Activated T-cell treated with anti-CD3 and anti-CD28 coated beads, Interleukin-2, amount 50 U/mL, for 4 hours (primary cell): ENCODE measurements at places on chromosomes 12 and 14. TPM values are rescaled to one million over a fixed set of nuclear protein-coding genes. Genes with fewer than 3 reads are reported as not detected.

KLRB1 gene
- total RNA-seq, result 2.2 TPM

OVCH1 gene
- total RNA-seq, result not detected

KRT73 gene
- 0.23 TPM for total RNA-seq

ASPG gene
- not detected for total RNA-seq

PAX9 gene
- total RNA-seq, result 0.08 TPM

SLCO1B3 gene
- total RNA-seq, result not detected

MYH6 gene
- total RNA-seq, result not detected

TAS2R42 gene
- not detected for total RNA-seq

BCL2L14 gene
- 1.9 TPM for total RNA-seq

HOXC10 gene
- total RNA-seq, result not detected

METTL17 gene
- 105 TPM for total RNA-seq

AQP6 gene
- not detected for total RNA-seq

ARHGEF40 gene
- total RNA-seq, result 0.35 TPM

SLC17A8 gene
- not detected for total RNA-seq

FIGNL2 gene
- 0.54 TPM for total RNA-seq

SARNP gene
- total RNA-seq, result 65.8 TPM

CDKL1 gene
- total RNA-seq, result 4.7 TPM

STYK1 gene
- total RNA-seq, result 0.32 TPM

WNK1 gene
- total RNA-seq, result 213 TPM

AGAP2 gene
- 25.8 TPM for total RNA-seq

NELL2 gene
- 19.9 TPM for total RNA-seq

INSM2 gene
- total RNA-seq, result not detected

RNASE2 gene
- not detected for total RNA-seq

KCNA5 gene
- total RNA-seq, result not detected

PRPF40B gene
- total RNA-seq, result 8.0 TPM

LYZ gene
- total RNA-seq, result 1.4 TPM

LRRK2 gene
- total RNA-seq, result 0.21 TPM

LRP1-AS gene
- not detected for total RNA-seq

LMNTD1 gene
- total RNA-seq, result not detected

CLEC2A gene
- not detected for total RNA-seq

PLEKHG3 gene
- total RNA-seq, result 1.1 TPM

ATL1 gene
- total RNA-seq, result 0.43 TPM

TM7SF3 gene
- total RNA-seq, result 22.9 TPM

CFAP54 gene
- total RNA-seq, result 0.24 TPM

TBX5 gene
- total RNA-seq, result not detected

CLEC1B gene
- total RNA-seq, result not detected

IKZF4 gene
- 10.5 TPM for total RNA-seq

KRT72 gene
- 0.11 TPM for total RNA-seq

DNAJC22 gene
- not detected for total RNA-seq

HOXC12 gene
- not detected for total RNA-seq

LRRC23 gene
- 3.0 TPM for total RNA-seq

MYF5 gene
- not detected for total RNA-seq

RALGAPA1 gene
- 37.3 TPM for total RNA-seq

RTN1 gene
- total RNA-seq, result not detected

CCDC85C gene
- total RNA-seq, result 3.8 TPM

GPR132 gene
- 16.8 TPM for total RNA-seq

RIMKLB gene
- total RNA-seq, result 6.0 TPM

SERPINA12 gene
- total RNA-seq, result not detected

KLRK1 gene
- total RNA-seq, result 55.4 TPM

RHEBL1 gene
- 5.2 TPM for total RNA-seq

TCL1B gene
- total RNA-seq, result not detected
